H4 (cell line): ENCODE measurements at places on chromosomes 4 and X. TPM values are rescaled to one million over a fixed set of nuclear protein-coding genes. Genes with fewer than 3 reads are reported as not detected.

Gene RHOXF1
- total RNA-seq, result not detected in 2 replicates

Gene CXCR3
- not detected in 2 replicates for total RNA-seq

Gene ENPP6
- total RNA-seq, result not detected in 2 replicates

Gene SLITRK4
- 3.0 and 3.8 TPM in 2 replicates for total RNA-seq

Gene TRPC3
- total RNA-seq, result 0.55 and 2.3 TPM in 2 replicates

Gene MAOB
- total RNA-seq, result not detected in 2 replicates

Gene CTPS2
- 5.7 and 5.8 TPM in 2 replicates for total RNA-seq

Gene PSAPL1
- not detected in 2 replicates for total RNA-seq

Gene VCX3B
- 296 and 316 TPM in 2 replicates for total RNA-seq

Gene HPGD
- total RNA-seq, result 0.89 TPM in 1 of 2 replicates, not detected in the other

Gene ODAPH
- 0.12 and 0.19 TPM in 2 replicates for total RNA-seq

Gene KIAA1210
- 0.04 TPM in 1 of 2 replicates, not detected in the other for total RNA-seq

Gene CFAP299
- total RNA-seq, result 0.21 TPM in 1 of 2 replicates, not detected in the other

Gene GSX2
- not detected in 2 replicates for total RNA-seq

Gene ATOH1
- not detected in 2 replicates for total RNA-seq

Gene SMIM31
- 0.04 TPM in 1 of 2 replicates, not detected in the other for total RNA-seq

DNA sequence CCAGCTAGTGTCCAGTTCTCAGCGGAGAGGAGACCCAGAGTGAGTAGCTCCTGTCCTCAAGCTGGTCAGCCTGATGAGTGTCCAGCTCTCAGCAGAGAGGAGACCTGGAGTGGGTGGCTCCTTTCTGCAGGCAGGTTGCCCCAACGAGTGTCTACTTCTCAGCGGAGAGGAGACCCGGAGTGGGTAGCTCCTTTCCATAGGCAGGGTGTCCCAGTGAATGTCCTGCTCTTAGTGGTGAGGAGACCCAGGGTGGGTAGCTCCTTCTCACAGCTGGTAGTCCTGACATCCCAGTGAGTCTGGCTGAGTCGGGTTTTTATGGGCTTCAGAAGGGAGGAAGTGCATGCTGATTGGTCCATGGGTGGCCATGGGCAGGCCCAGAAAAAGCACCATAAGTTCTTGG lies 55.7 kb upstream of the NUDT6 start:
- DNase-seq, result no peak

GRCh38 chrX:77788050-77788449 lies 2.0 kb upstream of the ATRX start:
- DNase-seq, result peak; percentile 59

DNA sequence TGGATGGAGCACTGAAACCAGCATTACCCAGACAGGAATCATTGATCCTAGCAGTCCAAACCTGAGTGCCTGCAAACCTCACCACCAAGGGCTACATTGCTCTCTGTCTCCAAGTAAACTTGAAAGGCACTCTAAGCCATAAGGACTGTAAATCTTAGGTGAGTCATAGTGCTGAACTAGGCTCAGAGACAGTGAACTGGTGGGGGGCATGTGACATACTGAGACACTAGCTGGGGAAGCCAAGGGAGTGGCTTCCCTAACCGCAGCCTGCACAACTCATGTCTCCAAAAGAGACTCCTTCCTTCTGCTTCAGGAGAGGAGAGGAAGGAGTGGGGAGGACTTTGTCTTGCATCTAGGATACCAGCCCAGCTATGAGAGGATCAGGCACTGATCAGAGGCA lies 235.5 kb upstream of the ACTRT1 start:
- DNase-seq, result no peak

- DNase-seq, result no peak
These were observed 18.0 kb downstream of the SPINK2 start for GRCh38 chr4:56803471-56803870.

DNA sequence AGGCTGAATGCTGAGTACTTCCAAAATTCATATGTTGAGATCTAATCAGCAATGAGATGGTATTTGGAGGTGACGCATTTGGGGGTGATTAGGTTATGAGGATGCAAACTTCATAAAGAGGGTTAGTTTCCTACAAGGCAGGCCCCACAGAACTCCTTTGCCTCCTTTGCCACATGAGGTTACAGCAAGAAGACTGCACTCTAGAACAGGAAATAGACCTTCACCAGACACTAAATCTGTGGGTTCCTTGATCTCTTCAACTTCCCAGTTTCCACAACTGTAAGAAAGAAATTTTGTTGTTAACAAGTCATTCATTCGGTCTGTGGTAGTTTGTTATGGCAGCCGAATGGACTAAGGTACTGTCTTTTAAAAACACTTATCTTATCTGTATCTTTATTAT lies 681.9 kb upstream of the HS3ST1 start:
- DNase-seq, result no peak

- DNase-seq, result no peak
These were observed 15.4 kb upstream of the MSANTD1 start for GRCh38 chr4:3233391-3234071.

DNA sequence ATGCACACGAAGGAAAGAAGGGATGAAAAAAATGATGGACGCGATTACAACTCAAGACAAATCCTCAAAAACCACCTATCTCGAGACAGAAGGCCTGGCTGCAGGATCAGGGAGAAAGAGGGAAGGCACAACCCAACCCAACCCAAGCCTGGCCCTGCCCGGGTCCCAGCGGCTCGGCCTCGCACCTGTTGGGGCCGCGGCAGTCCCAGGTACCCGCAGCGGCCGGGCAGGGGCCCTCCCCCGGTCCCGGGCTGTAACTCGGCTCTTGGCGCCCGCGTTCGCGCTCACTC lies 464 bp downstream of the RASGEF1B start:
- no peak for DNase-seq

DNA sequence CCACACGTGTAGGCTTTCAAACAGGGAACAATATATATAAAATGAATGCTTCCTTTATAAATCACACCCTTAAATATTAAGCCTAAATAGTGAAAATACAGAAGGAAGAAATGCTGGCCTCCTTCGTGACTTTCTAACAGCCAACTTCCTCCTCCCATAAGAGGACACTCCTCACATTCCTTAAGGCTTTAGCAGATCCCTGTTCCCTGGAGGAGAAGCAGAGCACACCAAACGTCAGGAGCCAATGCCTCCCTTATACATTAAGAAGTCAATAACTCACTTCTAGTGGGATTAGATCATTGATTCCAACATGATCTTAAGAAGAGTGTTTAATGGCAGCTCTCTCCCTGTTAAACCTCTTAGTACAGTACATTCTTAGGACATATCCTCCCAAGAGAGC lies 108.4 kb upstream of the FAM241A start:
- no peak for DNase-seq

DNA sequence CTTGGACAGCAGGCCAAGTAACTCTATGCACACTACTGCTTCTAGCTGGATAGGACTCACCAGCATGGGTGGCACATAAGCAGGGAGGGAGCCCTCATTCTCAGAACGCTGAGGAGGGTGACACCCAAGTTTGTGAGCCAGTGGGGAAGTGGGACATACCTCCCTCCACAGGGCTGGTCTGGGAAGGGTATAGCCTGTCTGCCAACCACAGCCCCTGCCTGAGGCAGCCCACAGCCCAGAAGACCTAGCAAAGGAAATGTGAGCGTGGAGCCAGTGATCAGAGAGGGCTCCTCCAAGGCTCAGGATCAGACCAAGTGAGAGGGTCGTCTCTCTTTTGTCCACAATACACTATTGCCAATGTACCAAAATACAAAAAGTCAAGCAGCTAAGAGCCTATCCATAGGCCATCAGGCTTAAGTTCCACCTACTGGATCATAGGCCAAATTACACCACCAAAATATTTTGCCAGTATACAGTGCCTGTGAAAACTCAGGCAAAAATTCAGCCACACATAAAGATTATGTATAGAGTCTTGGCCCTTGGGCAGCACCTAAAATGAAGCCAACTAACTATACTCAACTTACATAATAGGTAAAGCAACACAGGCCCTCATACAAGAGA lies 1203.1 kb downstream of the PCDH18 start:
- DNase-seq, result peak; percentile 17

DNA sequence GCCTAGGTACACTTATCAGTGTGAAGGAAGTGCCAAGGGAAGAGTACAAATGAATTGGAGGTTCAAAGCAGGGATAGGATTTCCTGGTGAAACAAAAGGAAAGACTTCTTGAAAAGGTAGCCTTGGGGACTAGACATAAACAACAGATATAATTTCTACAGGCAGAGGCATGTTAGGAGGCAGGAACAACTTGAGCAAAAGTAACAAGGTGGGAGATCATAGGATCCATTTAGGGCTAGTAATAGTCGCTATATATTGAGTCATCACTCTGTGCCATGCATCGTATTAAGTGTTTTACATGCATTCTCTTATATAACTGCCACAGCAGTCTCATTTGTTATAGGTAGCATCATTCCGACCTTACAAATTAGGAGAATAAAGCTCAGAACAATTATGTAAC lies 98.3 kb upstream of the EOLA2 start:
- no peak for DNase-seq

- DNase-seq, result no peak
These were observed 104.6 kb downstream of the SLC10A6 start for GRCh38 chr4:86744570-86744969.

DNA sequence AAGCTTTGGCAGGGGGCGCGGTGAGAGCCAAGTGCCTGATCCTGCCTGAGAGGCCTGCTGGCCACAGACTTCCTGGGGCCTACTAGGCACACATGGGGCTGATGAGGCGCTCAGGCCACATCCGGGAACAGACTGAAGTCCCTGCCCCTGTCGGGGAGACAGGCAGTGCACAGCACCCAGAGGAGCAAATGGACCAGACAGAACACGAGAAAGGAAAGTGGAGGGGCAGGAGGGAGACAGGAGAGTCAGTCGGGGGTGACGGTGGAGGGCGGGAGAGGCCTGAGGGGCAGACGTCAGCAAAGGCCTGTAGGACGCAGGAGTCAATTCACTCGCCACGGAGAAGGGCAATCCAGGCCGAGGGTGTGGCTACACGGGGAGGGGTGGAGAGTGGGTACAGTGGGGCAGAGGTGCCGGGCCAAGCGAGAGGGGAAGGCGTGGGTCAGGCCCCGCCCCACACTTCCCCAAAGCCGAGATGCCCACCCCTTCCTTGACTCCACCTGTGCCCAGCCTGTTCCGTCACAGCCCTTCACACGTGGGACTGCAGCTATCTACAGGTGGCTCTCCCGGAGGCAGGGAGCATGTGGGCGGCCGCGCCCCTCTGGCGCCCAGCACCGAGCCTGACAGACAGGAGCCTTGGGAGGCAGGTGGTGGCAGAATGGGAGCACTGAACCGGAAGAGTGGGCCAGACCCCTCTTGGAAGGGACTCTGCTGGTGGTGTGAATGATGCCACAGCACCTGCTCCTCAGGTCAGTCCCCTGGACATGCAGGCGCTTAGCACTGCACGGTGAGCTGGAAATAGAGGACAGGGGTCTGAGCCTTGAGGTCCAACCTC lies 20.5 kb downstream of the NOP14 start:
- DNase-seq, result no peak

DNA sequence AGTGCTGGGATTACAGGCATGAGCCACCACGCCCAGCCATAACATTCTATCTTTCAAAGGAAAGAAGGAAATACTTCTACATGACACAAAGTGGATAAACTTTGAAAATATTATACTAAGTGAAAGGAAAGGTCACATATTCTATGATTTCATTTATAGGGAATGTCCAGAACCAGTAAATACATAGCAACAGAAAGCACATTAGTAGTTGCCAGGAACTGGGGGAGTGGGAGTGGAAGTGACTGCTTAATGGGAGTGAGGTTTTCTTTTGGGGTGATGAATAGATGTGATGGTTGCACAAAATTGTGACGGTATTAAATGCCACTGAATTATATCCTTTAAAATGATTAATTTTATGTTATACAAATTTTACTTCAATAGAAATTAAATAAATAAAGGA lies 95.7 kb upstream of the IL15 start:
- no peak for DNase-seq

GRCh38 chr4:78312989-78313753 lies 238.4 kb upstream of the ANXA3 start:
- no peak for DNase-seq

- DNase-seq, result no peak
These were observed 152.3 kb downstream of the LRBA start for GRCh38 chr4:150862829-150863228.

- no peak for DNase-seq
These were observed 7.6 kb upstream of the NKX1-1 start for GRCh38 chr4:1413687-1414479.

DNA sequence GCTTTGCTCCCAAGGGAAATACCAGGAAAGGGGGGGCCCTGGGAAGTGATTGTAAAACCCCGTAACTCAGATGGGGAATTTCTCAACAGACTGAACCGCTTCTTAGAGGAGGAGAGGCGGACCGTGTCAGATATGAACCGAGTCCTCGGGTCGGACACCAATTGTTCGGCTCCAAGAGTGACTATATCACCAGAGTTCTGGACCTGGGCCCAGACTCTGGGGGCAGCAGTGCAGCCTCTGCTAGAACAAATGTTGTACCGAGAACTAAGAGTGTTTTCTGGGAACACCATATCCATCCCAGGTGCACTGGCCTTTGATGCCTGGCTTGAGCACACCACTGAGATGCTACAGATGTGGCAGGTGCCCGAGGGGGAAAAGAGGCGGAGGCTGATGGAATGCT lies 1.0 kb downstream of the PNMA3 start:
- DNase-seq, result no peak

GRCh38 chr4:66568431-66568830 lies 898.1 kb upstream of the EPHA5 start:
- no peak for DNase-seq

DNA sequence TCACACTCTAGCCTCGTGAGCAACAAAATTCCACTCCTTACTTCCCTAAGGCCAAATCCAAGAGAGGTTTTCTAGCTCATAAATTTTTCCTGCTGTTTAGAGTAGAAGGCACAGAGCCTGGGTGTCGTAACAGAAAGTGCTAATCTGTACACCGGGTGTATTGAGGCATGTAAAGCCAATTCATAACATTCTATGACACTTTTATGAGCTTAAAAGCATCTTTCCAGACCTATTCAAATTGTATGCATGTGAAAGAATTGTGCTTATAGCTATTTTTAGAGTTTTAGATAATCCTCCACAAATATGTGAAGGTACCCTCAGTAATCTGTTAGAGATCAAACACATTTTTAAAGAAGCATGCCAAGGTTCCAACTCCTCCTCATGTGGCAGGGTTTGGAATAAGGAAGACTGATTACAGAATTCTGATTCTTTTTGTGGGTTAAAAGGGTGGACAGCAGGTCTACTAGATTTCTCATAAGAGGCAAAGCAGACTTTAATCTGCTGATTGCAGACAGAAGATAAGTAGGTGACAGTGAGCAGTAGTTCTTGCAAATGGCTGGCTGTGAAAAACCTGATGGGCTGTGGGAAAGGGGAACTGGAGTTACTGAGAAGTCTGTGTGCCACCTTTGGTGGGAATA lies 25.5 kb upstream of the LRCH2 start:
- no peak for DNase-seq

GRCh38 chr4:168651374-168651773 lies 154.5 kb downstream of the PALLD start:
- no peak for DNase-seq

GRCh38 chr4:55297346-55297745 lies 48.7 kb upstream of the SRD5A3 start:
- peak; percentile 44 for DNase-seq

- peak; percentile 41 for DNase-seq
These were observed 26.1 kb upstream of the CFAP299 start for GRCh38 chr4:80309294-80310004.

GRCh38 chrX:1468250-1468772 lies 15.6 kb upstream of the ASMTL start:
- DNase-seq, result peak; percentile 97

- no peak for DNase-seq
These were observed 1517.6 kb downstream of the STIM2 start for GRCh38 chr4:28378109-28378830.
